ENCODE measurements at places on chromosomes 12 and 14.

DNA sequence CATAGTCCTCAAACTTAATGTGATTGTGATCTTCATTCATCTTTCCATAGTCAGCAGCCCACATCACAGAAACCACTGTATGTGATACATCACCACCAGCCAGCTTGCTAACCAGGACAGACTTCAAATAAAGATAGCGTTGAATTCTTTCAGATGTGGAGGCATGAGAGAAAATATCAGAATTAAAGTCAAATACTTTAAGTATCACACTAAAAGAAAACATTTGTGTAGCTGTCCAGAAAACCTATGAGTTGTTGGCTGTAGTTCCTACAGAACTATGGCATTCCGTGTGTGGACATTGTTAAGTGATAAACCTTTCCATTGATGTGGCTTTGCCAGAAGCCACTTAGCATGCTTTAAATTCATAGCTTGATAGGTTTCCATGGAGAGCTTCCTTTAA lies 105.1 kb downstream of the LLPH start:
- DNase-seq, result no peak

GRCh38 chr12:20561871-20562270 lies 133.3 kb upstream of the SLCO1C1 start:
- no peak for DNase-seq

DNA sequence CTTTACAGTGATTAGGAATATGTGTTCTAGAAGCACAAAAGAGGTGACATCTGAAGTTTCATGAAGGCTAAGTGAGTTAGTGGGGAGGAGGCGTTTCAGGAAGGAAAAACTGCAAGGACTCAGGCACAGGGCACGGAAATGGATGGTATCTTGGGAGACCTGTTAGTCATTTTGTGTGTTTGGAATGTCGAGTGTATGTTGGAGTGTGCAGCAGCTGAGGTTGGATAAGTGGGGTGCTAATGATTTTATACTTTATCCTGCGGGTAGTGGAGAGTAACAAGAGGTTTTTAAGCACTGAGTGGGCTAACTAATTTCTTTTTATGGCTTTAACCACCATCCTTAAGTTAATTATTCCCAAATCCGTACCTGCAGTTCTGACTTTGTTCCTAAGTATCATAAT lies 571.5 kb upstream of the FBXO33 start:
- no peak for DNase-seq

DNA sequence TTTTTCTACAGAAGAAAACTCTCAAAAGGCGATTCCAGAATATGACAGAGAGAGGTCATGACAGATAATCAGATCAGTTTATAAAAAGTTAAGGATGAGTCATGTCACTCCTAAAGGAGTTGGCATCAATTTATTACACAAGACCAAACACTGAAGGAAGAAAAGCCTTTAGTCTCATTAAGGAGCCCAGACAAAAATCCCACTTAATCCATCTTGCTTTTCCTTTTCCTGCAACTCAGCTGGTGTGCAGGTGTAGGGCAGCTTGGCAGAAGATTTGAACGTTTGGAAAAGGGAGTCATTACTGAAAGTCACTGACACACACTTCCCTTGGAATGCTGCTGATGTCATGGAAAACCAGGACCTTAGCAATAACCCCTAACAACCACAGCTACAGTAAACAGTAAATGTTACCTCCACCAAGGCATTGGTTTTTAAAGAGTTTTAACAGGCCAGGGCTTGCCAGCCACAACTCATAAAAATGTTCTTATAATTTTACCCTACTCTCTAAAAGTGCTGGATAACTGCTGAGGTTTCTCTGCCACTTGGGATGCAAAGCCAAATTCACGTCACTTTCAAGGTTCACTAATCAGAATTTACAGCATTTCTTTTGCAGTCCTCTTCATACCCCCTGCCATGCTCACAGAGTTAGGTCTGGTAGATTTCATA lies 320.6 kb downstream of the RAD51B start:
- no peak for DNase-seq
